ENCODE measurements at places on chromosomes 16 and 17. TPM values are rescaled to one million over a fixed set of nuclear protein-coding genes. Genes with fewer than 3 reads are reported as not detected.

Gene HSPB9
- not detected for total RNA-seq

Gene CHAD
- not detected for total RNA-seq

Gene CHP2
- total RNA-seq: not detected

Gene CDK3
- 1.5 TPM for total RNA-seq

Gene RNU2-1
- total RNA-seq: not detected

Gene KRT31
- total RNA-seq: not detected

Gene VMO1
- not detected for total RNA-seq

Gene PMFBP1
- not detected for total RNA-seq

Gene OR1F1
- not detected for total RNA-seq

Gene SEPTIN12
- not detected for total RNA-seq

Gene MYOCD
- total RNA-seq: not detected

Gene PLK1
- 36.5 TPM for total RNA-seq

Gene TPSB2
- not detected for total RNA-seq

Gene FOXN1
- total RNA-seq: not detected

Gene CCL1
- not detected for total RNA-seq

Gene BRIP1
- total RNA-seq: 11.0 TPM

Gene SCGB1C2
- not detected for total RNA-seq

Gene KIF2B
- total RNA-seq: not detected

Gene WFIKKN1
- under 0.01 TPM for total RNA-seq
